ENCODE measurements at places on chromosomes 16 and 17.

DNA sequence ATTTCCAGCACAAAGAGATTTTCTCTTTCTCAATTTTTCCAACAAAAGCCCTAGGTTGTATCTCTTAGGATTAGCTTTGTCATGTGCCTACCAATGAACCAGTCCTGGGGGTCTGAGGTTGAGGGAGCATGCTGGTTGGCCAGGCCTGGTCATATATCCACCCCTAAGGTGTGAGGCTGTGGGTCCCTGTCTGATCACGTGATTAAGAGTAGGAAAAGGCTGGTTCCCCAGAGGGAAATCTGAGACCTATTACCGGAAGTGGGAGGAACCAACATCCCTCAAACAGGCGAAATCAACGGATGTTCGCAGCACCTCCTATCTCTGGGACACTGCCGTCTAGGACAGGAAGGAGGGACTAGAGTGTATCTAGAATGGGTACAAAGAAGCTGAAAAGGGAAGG lies 185.7 kb upstream of the IRX5 start:
- no peak for DNase-seq

DNA sequence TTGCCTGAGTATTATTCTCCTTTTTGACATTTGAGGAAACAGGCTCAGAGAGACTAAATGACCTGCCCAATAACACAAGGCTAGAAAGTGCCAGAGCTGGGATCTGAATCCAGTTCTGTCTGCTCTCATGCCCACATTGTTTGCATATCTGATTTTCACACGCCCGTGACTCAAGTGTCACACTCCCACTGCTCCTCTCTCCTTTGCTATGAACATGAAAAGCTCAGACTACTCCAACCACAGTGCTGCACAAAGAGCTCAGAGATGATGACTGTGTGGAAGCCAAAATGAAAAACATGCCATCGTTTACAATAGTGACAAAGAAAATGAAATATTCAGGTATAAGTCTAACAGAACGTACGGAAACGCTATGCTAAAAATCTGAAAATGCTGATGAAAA lies 107.9 kb downstream of the SMG6 start:
- no peak for DNase-seq

- no peak for DNase-seq
Measured at GRCh38 chr16:89173174-89173921, 1.8 kb downstream of the CDH15 start.

- no peak for DNase-seq
Measured at GRCh38 chr17:1705004-1705403, 5.2 kb downstream of the TLCD2 start.

GRCh38 chr17:42653179-42654124 lies 5.6 kb upstream of the TUBG2 start:
- no peak for DNase-seq

DNA sequence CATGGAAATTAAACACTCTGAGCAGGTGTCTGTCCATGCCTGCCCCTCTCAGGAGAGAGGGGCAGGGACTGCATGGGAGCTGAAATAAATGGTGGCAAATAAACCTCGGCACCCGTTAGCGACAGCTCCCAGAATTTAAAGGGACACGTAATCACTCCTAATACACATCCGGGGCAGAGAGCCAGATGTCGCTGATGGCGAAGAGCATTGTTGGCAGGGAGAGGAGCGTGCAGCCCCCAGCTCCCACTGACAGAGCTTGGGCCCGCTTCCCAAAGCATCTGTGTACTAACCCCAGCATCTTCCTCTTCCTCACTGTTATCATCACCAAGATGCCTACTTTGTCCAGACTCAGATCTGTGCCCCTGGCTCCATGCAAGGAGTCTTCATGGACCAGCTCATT lies 85.8 kb downstream of the IRX5 start:
- peak; percentile 33 for DNase-seq

- DNase-seq = no peak
Measured at GRCh38 chr16:75340741-75341491, 89.5 kb upstream of the BCAR1 start.

- DNase-seq = peak; percentile 8
Measured at GRCh38 chr16:30637944-30638343, 12.8 kb upstream of the PRR14 start.

GRCh38 chr17:65527857-65528591 lies 33.4 kb downstream of the AXIN2 start:
- no peak for DNase-seq

DNA sequence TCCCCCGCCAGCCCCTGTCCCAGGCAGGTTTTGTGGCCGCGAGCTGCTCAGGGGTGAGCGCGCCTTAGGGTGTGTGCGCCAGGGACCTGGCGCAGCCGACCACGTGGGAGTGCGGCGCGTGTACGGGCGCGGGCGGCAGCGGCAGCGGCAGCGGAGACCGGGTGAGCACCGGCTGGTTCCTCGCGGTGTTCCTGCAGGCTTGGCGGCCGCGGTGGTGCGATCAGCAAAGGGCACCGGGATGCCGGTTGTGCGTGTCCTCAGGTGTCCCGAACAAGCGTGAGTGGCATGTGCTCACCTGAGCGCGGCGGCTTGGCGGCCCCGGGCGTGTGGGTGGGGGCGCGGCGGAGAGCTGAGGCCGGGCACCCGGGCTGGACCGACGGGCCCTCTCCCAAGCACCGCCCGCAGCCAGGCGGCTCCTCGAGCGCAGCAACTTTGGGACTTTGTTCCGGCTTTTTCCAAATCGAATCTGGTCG lies 381 bp upstream of the HSD11B2 start:
- no peak for DNase-seq

GRCh38 chr17:44996304-44996703 lies 28.2 kb upstream of the C1QL1 start:
- DNase-seq = no peak

GRCh38 chr17:7491583-7491982 lies 7.4 kb downstream of the POLR2A start:
- DNase-seq = no peak

DNA sequence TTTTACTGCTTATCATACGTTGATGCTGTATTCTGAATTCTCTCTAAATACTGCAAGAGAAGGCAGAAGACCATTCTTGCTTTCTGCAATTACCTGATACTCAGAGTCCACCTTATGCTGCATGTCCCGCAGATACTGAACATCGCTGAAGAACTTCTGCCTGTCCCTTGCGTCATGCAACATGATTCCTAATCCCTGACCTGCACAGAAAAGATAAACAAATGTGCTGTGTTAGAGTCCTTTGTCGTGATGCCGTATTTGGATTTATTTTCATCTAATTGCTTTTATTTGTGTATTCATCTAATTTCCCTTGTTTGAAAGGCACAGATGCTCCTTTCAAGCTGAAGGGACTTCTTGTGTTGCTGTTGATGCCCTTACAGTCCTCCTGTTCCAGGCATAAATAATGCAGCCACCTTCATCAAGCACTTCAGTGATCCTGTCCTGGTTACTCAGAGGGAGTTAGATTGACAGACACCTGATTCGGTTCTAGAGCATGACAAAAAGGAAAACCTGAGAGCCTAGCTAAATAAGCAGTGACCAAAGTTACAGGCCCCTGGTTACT lies 6.5 kb downstream of the MARCHF10 start:
- no peak for DNase-seq

DNA sequence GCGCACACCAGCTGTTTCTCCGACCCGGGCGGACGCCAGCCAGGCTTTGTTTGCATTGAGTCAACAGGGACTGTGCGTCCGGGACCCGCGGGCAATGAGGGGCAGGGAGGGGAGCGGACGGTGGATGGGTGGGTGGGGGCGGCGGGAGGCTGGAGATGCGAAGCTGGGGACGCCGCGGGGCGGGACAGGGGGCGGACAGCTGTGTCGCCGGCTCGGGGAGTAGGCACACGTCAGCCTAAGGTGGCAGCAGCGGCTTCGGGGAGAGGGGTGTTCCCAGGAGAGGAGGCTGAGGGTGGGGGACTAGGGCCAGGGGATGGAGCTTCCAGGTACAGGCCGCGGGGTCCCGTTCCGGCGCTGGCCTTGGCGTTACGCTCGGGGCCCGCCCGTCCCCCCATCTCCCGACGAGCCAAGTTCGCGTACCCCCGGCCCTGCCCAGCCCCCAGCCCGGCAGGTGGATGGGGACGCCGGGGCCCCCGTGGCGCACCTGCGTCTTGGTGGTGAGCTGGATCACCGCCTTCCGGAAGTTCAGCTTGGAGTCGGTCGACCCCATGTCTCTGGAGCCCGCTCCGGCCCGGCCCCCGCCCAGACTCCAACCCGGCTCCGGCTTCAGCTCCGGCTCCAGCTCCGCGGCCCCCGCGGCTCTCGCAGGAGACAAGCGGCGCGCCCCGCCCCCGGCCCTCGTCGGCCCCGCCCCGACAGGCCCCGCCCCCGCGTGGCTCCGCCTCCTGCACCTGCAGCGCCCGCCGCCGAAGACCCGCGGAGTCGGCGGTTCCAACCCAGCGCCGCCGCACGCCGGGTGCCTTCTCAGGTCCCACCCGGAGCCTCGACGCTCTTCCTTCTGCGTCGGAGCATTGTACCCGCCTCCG lies at the start of gene HID1:
HID1 (minus strand) TSS at position 653 of the 866 bp plus-strand sequence; CDS start at position 550, 103 bp downstream.
- DNase-seq = peak; percentile 72

DNA sequence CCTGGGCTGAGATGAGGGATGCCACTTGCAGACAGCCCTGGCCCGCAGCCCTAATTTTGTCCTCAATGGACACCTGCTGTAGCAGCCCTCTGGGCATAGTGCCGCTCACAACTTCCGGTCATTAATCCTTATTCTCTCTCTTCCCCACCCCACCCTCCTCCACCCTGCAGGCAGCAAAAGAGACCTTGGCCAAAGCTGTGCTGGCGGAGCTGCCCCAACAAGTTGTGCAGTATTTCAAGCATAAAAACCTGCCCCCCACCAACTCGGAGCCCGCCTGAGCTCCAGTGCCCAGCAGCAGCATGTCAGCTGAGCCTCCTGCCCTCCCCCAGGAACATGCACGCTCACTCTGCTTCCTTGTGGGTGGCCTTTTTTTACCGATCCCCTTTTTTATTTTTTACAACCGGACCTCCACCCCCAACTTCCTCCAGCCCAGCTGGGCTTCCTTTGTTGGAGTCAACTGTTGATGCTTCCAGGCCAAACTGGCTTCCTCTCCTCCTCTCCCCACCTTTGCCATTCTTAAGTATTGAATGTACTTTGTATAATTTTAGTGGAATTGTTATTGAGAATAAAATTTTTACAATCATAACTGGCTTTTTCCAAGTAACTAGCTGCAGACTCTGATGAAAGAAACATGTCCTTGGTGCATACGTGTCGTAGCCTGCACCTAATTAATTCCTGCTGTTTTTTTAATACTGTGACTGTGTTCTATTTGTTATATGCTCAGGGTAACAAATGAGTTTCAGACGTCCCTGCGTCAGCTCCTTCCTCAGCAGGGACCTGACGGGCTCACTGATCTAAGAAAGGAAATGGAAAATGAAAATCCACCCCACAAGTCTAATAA lies 38.2 kb downstream of the PSME3IP1 start:
- no peak for DNase-seq

GRCh38 chr17:58913552-58913951 lies 157.9 kb downstream of the PPM1E start:
- no peak for DNase-seq

DNA sequence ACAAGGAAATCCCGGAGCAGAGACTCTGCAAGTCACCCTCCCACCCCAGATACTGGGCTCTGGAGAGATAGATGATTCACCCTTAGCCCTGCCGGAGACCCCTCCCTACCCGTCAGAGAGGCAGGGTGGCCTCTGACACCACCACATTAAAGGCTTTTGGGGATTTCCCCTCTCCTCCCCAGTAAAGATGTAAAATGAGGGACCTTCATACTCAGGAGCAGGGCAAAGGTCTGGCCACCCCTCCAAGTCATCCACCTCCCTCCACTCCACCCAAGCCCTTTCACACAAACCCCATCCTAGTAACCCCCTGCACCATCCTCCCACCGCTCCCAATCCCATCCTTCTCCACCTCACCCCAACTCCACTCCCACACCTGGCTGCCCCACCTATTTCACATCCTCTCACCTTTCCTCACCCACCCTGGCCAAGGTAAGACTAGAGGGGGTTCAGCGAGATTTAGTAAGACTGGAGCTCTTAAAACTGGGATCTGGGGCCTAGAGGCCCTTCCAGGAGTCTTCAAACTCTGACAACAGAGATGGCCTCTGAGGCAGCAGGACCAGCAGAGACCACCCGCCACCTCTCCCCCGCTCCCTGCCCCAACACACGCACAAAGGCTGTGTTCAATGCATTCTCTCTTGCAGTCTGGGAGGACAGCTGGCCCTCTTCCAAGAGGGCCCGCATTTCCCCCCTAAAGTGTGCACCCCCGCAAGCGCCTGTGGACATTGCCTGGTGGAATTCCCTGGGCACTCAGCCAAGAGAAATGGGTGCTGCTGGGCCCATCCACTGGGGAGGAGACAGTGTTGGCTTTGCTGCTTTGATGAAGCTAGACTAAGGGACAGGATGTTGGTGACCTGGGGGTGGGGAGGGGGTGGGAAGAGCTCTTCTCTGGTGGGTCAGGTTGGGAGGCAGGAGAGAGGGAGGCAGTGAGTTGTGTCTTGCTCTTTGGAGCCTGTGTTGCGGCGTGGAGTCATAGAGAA lies 1.1 kb downstream of the ABAT start:
- DNase-seq = peak; percentile 25

- no peak for DNase-seq
Measured at GRCh38 chr17:74907012-74907411, 13.6 kb upstream of the FADS6 start.

GRCh38 chr17:66474806-66475497 lies 172.5 kb downstream of the PRKCA start:
- DNase-seq = no peak

- no peak for DNase-seq
Measured at GRCh38 chr16:29680180-29680598, 1.2 kb downstream of the QPRT start.

DNA sequence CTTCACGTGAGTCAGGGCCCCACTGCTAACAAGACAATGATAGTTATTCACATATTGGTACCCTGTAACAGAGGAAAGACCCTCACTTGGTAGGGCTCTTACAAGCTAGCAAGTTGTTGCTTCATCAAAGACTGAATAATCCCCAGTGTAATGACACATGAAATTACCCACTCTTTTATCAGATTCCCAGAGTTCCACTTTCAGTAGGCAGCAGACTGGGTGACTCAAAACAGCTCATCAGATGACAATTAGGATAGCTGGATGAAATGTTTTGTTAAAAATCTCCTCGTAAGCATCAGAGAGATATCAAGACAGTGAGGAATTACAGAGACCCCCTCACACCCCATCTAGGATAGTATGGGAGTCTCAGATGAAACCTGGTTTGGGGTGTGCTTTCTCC lies 6.8 kb upstream of the OR1E2 start:
- DNase-seq = no peak

- DNase-seq = peak; percentile 84
Measured at GRCh38 chr17:9371019-9371418, 204.6 kb downstream of the STX8 start.

- DNase-seq = no peak
Measured at GRCh38 chr17:78555746-78556401, 21.3 kb downstream of the DNAH17 start.

GRCh38 chr16:14455573-14455972 lies 174.5 kb downstream of the PARN start:
- DNase-seq = no peak

Data from NCI-H1105 (cell line).